ENCODE measurements at places on chromosomes 2 and 18.

GRCh38 chr2:28153851-28154250, 238.8 kb upstream of the FOSL2 start:
- no peak for DNase-seq

- no peak for DNase-seq
Measured at GRCh38 chr18:23908827-23909226, 105.7 kb upstream of the TTC39C start.

GRCh38 chr2:207778298-207778882, 8.7 kb upstream of the FZD5 start:
- DNase-seq = no peak

DNA sequence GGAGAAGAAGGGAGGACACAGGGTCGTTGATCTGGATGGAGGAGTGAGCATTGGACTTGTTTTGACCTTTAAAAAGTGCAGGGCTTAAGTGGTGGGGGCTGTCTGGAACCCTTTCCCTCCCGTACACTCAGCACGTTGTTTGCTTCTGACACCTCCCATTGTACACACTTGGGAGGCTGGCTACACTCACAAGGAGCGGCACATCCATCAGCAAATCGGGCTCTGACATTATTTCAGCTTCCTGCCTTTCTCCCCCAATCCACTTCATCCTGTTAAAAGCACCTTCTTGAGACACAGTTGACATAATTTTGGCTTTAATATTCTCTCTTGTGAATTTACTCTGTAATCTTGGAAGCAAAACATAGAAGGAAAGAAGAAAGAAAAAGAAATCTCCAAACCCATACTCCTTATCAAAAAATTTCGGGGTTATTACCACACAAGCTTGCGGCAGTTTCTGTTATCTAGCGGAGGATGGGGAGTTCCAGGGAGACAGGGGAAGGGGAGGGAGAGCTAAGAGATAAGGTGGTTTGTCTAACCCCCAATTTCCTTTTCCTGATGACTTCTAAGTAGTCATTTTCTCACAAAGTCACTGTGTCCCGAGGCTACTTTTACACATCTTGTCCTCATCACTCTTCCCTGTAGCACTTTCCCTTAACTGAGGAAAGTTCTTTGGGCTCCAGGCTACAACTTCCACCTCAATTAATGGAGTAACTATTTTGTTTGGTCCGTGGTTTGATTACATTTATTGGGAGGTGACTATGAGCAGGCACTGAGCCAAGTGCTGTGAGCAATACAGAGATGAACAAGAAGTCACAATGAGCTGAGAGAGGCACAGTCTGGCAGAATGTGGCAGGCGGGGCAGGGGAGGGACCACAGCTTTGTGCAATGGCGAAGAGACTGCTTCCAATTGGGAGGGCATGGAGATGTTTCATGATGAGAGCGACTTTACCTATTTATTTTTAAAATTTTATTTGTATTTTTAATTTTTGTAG, 240.1 kb upstream of the MEX3C start:
- no peak for DNase-seq

DNA sequence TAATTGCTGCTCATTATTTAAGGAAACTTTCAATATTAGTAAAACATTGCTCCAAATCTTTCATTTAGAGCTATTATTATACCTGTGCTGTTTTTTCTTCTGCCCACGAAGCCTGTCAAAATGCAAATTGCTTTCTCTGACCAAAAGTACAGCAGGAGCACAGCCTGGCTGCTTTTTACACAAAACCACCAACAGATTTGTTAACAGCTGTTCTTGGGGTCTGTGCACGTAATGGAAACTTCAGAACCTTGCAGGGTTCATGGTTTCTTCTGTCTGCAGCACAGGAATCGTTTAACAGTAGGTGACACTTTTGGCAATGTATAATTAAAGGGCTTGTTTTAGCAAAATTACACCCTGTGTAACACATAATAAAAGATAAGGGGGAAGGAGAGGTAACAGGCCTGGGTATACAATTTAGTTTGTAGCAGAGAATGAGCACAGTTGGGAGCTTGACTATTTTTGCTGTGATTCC, 447.3 kb downstream of the KCNJ3 start:
- no peak for DNase-seq
